HT-29 (cell line): ENCODE measurements at places on chromosomes 2 and 18. TPM values are rescaled to one million over a fixed set of nuclear protein-coding genes. Genes with fewer than 3 reads are reported as not detected.

Gene ALPP
- 0.29 and 1.1 TPM in 2 replicates for total RNA-seq

Gene FAM228A
- not detected in 2 replicates for total RNA-seq

DNA sequence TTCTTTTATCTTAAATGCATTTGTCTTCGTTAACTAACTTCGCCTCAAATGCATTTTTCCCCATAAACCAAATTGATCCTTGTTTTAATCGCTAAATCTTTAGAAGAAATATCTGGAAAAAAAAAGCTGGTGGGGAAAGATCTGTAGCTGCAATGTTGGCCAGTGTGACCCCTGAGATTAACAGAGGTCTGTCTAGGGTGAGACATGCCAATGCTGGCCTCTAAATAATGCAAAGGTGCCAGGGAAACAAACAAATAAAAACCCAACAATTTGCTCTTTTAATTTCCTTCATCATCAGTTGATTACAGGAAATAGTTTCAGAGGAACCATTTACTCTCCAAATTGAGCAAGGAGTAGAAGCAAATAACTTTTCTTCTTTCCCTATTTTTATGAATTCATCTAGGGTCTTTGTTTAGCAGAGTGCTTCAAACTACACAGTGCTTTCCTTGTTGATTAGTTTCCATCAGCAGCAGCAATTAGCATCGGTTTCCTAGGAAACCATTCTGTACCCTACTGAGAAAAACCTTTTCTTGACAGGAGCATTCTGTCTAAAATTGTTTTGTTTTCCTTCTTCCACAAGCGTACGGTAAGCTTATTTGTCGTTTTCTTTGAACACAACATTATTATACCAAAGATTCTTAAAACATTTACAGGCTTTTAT lies 100.5 kb upstream of the UNC80 start:
- no peak for DNase-seq

GRCh38 chr2:201070948-201071478 lies 458 bp downstream of the HYCC2 start:
- DNase-seq, result peak; percentile 52

- no peak for DNase-seq
Measured at GRCh38 chr2:127790694-127791529, 20.1 kb downstream of the WDR33 start.

DNA sequence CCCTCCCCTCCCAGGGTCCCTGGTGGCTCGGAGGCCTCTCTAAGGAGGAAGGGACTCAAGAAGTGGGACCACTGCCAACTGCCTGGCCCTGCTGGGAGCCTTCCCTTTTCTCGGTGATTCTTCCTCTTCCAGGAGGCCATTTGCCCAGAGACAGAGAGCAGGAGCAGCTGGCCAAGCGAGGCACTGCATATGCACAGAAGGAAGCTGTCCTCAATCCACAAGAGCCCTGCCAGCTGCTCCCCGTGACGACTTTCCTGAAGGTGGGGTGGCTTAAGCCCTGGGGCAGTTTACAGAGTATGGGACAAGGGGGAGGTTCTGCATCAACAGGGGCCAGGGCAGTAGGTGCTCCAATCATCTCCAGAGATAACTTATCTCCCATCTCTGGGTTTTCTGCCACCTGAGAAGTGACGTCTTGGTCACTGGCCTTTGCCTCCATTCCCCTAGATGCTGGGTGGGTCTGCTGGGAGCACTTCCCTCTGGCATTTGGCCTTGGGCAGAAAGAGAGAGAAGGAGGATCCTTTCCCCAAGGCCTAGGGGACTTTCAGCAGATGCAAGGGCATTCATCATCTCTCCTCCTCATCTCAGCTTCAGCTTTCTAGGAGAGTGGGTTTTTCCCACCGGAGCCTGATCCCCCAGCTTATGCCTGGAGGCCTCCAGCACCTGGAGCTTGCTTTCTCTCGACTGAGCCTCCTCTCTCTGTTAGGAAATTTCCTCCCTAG lies 28.5 kb downstream of the CIB4 start:
- no peak for DNase-seq

DNA sequence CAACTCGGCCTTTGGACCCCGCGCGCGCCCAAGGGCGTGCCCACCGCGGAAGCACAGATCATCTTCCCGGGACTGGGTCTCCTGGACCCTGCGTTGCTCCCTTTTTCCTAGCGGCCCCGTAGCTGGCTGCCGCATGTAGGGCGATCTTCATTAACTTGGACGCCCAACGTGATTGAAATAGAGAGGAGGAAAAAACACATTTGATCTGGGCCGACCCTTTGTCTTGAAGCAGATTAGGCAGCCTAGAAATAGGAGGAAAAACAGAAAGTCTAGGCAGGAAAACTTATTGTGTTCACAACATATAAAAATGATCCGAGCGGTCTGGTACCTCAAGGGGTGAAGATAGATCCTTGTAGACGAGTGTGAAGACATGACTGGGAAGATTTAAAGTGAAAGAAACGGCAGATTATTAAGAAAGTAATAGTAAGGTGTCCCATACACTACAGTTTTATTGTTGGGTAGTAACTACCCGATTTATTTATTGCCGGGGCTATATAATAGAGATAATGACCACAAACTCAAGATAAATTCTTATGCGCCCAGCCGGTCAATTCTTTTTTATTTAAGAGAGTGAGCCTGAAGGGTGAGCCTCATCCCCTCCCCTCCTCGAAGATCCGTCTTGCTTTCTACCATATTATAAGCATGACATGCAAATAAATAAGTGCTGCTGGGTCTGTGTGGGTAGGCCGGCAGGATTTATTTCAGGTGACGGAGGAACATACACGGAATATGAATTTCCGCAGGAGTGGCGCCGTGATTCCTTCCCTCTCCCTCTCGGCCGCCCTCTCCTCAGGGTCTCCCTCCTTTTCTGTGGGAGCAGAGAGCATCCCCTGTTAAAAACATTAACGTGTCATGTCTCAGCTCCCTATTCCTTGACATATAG lies 147.4 kb downstream of the MEIS1 start:
- no peak for DNase-seq

Gene PDCL3
- 8.2 and 11.7 TPM in 2 replicates for total RNA-seq

DNA sequence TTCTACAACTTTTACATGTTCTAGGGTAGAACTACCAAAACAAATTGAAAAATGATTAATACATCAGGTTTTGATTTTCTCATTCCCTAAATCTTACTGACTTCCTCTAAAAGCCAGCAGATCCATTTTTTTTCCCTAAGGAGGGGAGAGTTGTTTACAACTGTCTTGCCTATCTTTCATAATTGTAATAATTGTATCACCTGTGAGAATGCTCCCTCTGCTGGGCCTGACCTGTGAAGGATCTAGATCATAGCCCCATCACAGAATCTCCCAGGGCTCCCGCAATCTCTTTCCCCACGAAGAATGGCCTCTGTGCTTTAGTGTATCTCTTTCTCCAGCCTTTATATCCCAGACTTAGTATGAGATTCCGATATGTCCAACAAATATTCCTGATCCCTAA lies 9.1 kb downstream of the LOXL3 start:
- peak; percentile 40 for DNase-seq

DNA sequence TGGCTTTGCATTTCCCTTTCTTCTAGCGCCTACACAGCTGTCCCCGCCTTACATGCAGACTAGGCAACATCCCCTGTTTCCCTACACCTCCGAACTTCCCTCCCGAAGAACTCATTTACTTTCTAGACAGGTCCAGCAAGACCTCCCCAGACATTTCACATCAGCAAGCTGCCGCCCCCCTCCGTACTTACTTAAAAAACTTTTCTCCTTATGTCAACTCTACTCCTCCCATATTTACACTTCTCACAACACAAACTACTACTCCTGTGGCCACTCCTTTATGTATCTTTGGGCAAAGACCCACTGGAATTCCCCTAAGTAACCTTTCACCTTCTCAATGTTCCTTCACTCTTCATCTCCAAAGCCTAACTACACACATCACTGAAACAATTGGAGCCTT lies 20.4 kb upstream of the ZNF397 start:
- DNase-seq, result no peak

DNA sequence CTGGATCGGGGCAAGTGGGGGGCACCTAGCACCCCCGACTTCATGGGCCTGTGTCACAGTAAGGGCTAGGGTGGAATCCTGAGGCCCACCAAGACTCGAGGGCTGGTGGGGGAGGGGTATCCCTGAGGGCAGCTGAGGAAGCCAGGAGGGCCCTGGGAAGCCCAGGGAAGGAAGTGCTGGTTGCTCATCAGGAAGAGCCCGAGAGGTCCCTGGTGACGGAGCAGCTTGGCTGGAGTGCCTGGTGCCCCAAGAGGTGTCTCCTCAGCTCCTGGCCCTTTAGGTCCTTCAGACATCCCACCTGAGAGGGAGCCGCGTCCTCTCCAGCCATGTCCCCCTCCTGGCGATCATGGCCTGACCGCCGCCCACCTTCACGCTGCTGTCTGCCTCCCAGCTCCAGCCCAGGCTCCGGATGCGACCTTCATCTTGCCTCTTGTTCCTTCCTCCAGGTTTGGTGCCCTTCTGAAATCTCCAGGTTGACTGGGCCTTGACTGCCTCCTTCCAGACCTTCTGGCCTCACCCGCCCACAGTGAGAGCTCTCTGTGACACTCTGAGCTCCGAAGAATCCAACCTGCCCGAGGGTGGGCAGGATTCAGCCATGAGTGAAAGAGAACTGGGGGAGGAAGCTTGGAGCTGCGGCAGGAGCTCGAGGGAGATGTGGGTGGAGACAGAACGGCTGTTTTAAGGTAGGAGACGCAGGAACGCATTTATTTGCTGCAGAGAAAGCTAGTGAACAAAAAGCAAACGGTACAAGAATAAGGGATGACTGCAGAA lies 42.7 kb upstream of the SEMA4C start:
- no peak for DNase-seq

- DNase-seq, result no peak
Measured at GRCh38 chr2:9144617-9145016, 62.0 kb upstream of the ASAP2 start.

DNA sequence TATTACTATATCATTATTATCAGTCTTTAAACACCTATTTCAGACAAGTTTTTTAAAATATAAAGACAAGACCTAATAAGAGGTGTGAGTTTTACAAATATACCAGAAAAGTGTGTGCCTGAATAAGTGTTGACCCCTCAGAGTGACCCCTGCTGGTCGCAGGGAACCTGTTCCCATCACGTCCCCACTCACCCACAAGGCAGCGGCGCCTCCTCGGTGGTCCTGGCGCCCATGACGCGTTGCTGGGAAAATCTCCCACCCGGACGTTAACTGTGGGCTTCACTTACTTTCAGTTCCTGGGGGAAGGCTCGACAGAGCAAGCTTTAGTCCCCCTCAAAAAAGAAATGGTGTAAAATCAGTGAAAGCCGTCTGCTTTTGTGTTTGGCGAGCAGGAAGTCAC lies 93.5 kb downstream of the TMEM18 start:
- DNase-seq, result no peak

Gene VAMP8
- 92.3 and 93.1 TPM in 2 replicates for total RNA-seq

DNA sequence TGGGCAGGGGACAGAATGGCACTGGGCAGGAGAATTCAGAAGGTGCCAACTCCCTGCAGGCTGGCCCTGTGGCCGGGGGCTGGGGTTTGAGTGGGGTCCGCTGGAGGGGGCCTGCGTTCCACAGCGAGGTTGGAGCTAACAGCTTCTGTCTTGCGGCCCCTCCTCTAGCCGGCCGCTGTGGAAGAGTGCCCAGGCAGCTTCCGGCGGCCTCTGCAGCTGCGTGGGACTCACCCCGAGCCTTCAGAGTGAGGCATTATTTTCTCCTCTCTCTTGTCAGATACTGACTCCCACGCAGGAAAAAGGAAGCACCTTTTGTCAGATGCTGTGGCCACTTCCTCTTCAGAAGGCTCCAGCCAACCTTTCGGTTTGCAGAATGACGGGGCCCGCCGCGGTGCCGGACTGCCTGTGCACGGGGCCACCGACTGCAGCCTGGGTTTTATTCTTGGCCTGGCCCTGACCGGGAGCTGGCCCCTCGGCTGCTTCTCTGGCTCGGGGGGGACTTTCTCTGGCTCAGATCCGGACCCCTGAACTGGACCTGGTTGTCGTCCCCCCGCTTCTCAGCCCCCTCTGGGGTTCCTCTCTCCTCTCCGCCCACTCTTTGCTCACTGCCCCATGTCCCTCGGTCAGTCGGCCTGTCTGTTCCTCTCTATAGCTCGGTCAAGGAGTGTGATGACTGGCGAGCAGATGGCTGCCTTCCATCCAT lies 40.1 kb downstream of the ARHGAP25 start:
- no peak for DNase-seq

GRCh38 chr2:83017366-83018090 lies 1441.6 kb downstream of the SUCLG1 start:
- no peak for DNase-seq

DNA sequence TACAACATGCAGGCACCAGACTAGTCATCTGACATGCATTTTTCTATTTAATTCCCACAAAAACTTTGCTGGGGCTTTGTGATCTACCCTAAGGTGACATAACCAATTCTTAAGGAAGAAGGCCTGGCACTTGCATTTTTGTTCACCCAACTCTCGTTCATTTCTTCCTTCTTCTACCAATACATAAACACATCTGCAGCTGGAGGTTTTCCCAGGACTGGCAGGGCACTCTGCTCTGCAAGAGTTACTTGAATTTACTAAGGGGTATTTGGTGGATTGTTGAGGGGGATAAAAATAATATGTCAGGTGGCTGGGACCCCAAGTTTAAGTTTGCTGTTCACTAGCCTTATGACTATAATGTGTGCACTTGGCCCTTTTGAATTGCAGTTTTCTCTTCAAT lies 111.4 kb upstream of the TRIB2 start:
- no peak for DNase-seq

DNA sequence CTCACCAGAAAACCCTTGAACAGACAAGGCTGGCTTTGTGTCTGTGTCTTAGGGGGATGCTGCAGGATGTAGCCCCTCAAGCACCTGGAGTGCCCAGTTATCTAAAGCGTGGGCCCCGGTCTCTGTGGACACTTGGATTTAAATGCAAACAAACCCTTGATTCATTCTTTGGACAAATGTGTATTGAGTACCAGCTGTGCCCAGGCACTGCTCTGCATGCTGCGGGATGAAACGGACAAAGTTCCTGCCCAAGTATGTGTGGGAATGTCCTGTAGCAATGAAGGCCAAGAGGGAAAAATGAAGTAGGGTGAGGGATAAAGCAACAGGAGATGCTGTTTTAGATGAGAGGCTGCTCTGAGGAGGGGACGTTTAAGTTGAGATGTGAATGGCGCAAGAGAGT lies 53.9 kb downstream of the BOLA3 start:
- no peak for DNase-seq

- DNase-seq, result no peak
Measured at GRCh38 chr2:128416109-128416785, 97.6 kb upstream of the HS6ST1 start.

Gene GPR35
- 176 and 180 TPM in 2 replicates for total RNA-seq
